8988T (cell line): ENCODE measurements at places on chromosomes 6 and 20.

DNA sequence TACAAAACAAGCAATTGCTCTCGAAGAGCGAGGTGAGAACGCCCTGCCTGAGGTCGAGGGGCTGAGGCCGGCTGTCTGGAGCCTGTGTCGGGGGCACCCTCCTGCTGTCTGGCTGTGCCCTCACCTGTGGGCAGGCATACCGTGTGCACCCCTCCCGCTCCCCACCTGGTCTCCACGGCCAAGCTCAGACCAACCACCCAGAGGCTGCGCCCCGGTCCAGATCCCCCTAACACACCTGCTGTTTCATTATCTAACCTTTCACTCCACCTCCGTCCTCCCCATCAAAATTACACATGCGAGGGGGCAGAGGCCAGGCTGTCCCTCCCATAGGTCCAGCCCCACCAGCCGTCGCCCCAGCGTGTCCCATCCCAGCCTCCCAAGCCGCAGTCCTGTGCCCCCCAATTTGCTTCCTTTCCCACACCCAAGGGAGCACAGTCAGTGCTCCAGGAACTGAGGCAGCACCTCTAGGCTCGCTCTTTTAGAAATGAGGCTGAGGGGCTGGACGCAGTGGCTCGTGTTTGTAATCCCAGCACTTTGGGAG is 35.2 kb downstream of the NTSR1 start:
- no peak for DNase-seq

DNA sequence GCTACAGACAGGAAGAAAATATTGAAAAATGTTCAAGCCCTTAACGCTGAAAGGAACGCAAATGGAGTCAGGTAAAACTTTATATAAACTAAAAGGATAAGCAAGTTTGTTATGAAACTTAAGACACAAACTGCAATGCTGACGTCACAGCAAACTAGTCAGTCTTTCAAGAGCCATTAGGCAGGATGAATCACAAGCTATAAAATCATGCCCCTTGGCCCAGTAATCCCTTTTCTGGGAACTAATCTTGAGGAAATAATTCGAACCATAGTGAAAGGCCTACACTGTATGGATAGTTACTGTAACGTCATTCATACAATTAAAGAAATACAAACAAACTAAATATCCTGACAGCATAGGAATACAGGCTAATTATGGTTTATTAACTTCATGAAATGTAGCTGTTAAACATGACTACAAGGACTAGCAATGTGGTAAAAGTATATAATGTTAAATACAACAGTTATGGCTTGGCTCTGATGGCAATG is 42.7 kb upstream of the HINT3 start:
- no peak for DNase-seq

- no peak for DNase-seq
These were observed 46.8 kb downstream of the FARS2 start for GRCh38 chr6:5308066-5308465.

DNA sequence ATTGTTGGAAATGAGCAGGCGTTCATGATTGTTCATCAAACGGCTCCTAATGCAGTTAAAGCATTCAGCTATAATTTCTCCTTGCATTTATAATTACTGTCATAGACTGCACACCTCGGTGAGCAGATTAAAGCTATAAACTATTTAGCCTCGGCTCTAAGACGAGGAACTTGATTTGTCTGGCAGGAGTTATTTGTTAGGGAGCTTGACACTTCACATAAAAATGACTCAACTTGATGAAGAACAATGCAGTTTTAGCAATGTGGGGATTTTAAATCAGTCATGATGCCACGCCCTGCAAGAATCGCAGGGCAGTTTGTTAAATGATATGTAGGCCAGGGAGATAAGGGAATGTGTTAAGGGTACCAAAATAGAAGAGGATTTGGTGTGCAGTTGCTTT is 290.2 kb downstream of the TSHZ2 start:
- DNase-seq, result no peak

- DNase-seq, result peak; percentile 86
These were observed at the start of gene CD83 for GRCh38 chr6:14117158-14118090. Gene CD83 (plus strand): TSS chr6:14117772. CDS start chr6:14117812, 40 bp downstream.

DNA sequence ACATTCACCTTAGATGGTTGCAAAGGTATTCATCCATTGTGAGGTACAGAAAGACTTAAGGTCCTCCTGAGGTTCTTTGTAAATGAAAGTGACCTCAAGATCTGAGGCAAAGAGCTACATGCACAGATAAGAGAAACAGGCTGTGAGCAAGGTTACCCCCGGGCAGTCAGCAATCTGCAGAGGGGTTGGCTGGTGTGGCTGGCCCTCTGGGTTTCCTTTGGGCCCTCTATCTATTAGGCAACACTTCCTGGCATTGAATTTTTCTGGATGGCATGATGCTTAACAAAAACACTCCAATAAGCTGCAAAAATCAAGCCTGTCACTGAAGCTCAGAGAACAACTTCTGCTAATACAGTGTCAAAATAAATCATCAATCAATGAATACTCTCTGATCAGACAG is 48.9 kb upstream of the RALGAPA2 start:
- no peak for DNase-seq

- DNase-seq, result no peak
These were observed 25.4 kb downstream of the FBXO9 start for GRCh38 chr6:53090576-53090975.

- DNase-seq, result no peak
These were observed 36.6 kb downstream of the HBS1L start for GRCh38 chr6:135018052-135018451.

DNA sequence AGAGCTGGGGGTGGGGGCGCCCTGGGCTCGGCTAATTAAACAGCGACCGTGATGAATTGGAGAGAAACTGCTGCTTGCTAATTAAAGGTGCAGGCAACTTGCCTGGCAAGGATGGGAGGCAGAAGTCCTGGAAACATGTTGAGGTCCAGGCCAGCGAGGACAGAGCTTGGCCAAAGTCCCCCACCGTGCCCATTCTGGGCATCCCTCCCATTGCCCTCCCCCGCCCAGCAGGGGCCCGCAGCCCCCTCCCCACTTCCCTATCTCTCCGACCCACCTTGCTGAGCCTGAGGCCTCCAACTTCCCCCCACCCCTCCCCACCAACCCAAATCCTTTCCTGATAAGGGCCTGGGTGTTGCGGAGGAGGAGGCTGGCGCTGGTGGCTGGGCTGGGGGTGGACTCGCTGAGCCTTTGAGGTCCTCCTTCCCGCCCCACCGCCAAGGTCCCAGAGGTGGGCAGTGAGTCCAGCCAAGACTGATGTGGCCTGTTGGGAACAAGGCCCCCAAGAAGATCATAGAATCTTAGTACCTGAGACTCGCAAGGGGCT is 23.3 kb downstream of the C20orf203 start:
- DNase-seq, result no peak

- no peak for DNase-seq
These were observed 80.5 kb upstream of the QKI start for GRCh38 chr6:163333701-163334663.

DNA sequence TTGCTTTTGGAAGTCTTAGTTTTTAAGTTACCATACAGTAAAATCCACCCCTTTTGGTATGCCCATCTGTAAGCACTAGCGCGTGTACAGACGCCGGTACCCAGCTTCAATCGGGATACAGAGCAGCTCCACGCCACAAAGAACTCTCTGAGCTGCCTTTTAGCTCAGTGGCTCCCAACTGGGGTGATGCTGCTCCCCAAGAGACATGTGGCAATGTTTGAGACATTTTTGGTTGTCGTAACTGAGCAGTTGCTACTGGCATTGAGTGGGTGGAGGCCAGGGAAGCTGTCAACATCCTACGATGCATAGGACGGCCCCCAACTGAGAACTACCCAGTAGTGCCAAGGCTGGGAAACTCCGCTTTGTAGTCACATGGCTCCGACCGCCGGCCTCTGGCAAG is 73.3 kb downstream of the BMP7 start:
- DNase-seq, result no peak

DNA sequence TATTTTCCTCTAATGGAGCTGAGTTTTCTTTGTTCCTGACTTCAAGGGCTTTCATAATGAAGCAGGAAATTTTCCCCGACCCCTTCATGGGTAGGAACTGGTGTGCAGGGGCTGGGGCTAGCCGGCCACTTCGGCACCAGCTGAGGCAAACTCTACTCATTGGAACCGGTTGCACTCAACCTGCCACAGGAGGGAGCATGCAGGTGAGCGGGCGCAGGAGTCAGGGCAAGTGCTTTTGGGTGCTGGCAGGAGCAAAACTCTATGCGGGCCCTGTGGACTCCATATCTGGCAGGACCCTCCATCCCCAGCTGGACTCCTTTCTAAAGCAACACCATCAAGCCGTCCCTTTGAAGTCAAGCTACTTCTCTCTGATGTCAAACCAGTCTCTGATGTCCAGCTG is 244.2 kb downstream of the EPM2A start:
- no peak for DNase-seq

- DNase-seq, result no peak
These were observed 21.5 kb upstream of the TAF4 start for GRCh38 chr20:62087227-62087626.

- DNase-seq, result no peak
These were observed 87.7 kb downstream of the CEBPB start for GRCh38 chr20:50278377-50278683.

GRCh38 chr20:6468423-6469116 is 298.9 kb upstream of the BMP2 start:
- DNase-seq, result no peak

- no peak for DNase-seq
These were observed 109.8 kb downstream of the UBE3D start for GRCh38 chr6:82955841-82956240.

DNA sequence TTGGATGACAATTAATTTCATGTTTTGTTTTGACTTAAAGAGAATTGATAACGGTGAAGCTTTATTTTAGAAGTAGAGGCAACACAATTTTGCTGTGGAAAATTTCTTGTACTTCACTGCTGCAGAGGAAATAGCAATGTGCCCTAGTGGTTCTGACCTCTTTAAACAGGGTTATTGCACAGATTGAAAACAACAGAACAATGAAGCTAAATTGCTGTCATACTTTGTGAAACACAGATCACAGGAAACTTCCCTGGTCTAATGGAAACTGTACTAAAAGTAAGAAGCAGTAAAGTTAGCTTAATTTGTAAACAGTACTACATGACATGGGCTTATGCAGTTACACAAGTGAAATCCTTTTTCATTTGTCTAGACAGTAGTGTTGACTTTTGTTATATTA is 31.3 kb downstream of the OR2A4 start:
- DNase-seq, result no peak

GRCh38 chr20:52191916-52192718 is 538 bp upstream of the ZFP64 start:
- DNase-seq, result peak; percentile 39

GRCh38 chr20:9021216-9021615 is 47.7 kb upstream of the PLCB4 start:
- no peak for DNase-seq

GRCh38 chr20:50295345-50295744 is 104.7 kb downstream of the CEBPB start:
- no peak for DNase-seq

DNA sequence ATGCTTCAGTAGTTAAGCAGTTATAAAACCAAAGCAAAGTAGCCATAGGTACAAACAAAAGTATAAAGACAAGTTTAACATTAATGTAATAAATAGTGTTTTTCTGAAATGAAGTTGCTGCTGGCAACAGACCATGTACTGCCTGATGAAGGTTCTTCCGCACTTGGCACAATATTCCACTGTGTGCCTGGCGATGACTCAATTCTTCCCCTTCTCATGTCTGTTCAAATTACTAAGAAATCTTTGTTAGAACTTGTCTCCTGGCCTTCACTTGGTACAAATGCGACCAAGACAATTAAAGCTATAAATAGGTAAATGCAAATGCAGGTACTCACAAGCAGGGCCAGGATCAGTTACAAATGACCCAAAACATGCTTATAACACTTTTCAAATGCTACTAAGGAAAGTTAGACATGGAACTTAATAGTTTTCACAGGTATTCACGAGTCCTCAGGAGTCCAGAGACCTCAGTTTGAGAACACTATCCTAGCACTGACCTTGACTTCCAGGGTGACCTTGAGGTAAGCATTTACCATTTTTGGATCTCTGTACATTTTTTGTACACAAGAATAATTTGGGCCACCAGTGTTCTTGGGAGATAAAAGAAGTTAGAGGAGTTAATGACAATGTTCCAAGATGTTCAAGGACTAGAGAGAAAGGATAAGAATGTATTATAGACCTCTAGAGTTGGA is 8.1 kb upstream of the DDR1 start:
- DNase-seq, result no peak

DNA sequence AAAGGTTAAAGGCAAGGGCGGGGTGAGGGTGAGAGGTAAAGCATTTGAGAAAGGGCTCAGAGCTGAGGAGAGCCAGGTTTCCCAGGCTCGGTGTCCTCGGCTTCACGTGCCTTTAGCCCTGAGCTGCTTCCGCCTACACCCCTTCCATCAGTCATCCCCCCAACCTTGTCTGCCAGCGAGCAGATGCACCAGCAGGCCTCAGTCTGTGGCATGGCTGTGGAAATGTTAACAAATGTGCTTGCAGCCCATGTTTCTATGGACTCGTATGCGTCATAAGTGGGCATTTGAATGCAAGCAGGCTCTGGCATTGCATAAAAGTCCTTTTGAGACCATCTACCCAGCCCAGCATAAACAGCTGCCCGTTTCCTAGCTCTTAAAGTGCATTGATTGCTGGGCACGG is 88.8 kb downstream of the SYNJ2 start:
- no peak for DNase-seq

- no peak for DNase-seq
These were observed 26.0 kb downstream of the TRAM2 start for GRCh38 chr6:52550870-52551269.

- DNase-seq, result no peak
These were observed 41.4 kb upstream of the AKIRIN2 start for GRCh38 chr6:87743454-87743853.

GRCh38 chr6:146265056-146265455 is 236.2 kb downstream of the GRM1 start:
- DNase-seq, result no peak

- no peak for DNase-seq
These were observed 709.9 kb downstream of the TFAP2A start for GRCh38 chr6:9704989-9705388.

- DNase-seq, result no peak
These were observed 20.1 kb upstream of the ISM1 start for GRCh38 chr20:13200767-13201500.

- no peak for DNase-seq
These were observed 91.2 kb upstream of the TINAG start for GRCh38 chr6:54217018-54217417.
